Glutamatergic neuron (in vitro differentiated cells): ENCODE measurements at places on chromosomes 4 and X.

GRCh38 chrX:100643212-100643611 lies 787 bp upstream of the SRPX2 start:
- DNase-seq = no peak

GRCh38 chrX:106921637-106922036 lies 1.4 kb downstream of the CLDN2 start:
- no peak for DNase-seq

DNA sequence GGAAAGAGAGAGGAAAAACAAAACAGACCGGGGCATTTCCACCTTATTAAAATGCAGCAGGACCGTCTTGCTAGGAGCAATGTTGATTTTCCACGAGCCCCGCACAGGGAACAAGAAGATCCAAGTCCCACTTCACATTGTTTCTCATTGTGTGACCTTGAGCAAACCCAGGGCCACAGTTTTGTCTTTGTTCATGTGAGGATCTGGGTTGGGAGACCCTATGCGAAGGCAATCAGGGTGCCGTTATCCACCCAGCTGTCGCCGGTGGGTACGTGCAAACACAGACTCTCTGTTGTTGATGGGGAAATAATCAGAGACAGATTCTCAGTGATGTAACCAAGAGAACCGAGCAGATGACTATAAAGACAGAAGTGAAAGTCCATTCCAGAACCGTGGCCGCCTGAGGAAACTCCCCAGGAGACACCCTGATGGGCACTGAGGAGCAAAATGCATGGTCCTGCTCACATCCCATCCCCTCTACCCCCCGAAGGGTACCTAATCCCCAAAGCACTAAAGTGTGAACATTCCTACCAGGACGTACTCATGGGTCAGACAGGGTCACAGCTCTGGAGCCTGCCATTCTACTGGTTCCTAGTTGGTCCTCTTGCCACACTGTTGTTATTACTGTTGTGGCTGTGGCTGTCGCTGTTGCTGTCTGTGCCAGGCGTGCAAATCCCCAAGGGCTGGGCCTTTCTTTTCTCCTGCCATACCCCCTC lies 102.7 kb upstream of the RBPJ start:
- DNase-seq = no peak

- no peak for DNase-seq
These were observed 90.1 kb downstream of the CEP44 start for GRCh38 chr4:174373821-174374220.

DNA sequence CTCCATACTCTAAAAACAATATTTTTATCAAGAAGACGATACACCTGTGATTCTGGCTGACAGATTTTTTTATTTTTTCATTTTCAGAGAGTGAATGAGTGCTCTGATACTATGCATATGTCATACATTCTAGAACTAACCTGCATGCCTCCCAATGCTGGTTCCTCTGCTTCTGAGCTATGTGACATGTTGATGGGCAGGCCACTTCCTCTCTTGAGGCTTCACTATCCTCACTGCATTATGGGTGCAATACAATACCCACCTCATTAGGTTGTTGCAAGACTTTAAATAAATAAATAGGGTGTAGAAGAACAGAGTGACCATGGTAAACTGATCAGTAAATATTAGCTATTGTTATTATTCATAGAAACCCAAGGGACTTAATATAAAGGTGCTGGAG lies 408.3 kb downstream of the HNRNPD start:
- DNase-seq = no peak

- DNase-seq = no peak
These were observed 202.2 kb upstream of the ETNPPL start for GRCh38 chr4:108965016-108965415.

GRCh38 chr4:11259837-11260236 lies 168.9 kb downstream of the HS3ST1 start:
- DNase-seq = no peak

DNA sequence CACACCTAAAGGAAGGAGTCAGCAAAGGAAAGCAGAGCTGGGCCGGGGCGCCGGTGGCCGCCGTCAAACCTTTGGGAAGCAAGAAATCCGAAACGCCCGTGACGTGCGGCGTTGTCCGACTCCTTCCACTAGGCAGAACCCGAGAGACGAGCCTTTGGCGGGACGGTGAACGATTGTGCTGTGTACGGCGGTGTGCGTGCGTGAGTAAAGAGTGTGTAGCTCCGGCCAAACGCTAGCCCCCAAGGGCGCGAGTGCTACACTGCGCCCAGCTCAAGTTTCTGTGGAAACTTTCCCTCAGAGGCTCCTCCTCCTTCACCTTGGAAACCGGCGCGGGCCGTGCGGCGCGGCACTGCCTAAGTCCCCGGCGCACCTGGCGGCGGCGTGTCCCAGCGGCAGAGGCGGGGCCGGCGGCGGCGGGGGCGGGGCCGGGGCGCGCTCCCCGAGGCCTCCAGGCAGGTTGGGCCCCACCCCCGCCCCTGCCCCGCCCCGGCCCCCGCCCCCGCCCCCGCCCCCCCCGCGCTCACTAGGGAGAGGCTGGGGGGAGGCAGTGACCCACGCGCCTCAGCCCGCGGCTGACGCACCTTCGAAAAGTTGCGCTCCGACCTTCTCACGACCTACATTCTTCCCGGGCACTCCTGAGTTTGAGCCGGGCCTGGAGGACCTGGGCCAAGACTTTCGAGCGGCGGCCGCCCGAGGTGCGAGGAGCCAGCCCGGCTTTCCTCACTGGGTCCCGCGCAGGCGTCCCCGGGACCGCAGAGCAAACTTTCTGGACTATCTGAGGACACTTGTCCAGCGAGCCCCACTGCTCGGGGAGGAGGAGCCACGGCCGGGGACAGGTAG lies at the start of gene FHIP1A:
Gene FHIP1A (plus strand): TSS at position 547 of the 840 bp plus-strand sequence. CDS start 157,084 bp downstream, outside the sequence.
- DNase-seq = peak; percentile 42

DNA sequence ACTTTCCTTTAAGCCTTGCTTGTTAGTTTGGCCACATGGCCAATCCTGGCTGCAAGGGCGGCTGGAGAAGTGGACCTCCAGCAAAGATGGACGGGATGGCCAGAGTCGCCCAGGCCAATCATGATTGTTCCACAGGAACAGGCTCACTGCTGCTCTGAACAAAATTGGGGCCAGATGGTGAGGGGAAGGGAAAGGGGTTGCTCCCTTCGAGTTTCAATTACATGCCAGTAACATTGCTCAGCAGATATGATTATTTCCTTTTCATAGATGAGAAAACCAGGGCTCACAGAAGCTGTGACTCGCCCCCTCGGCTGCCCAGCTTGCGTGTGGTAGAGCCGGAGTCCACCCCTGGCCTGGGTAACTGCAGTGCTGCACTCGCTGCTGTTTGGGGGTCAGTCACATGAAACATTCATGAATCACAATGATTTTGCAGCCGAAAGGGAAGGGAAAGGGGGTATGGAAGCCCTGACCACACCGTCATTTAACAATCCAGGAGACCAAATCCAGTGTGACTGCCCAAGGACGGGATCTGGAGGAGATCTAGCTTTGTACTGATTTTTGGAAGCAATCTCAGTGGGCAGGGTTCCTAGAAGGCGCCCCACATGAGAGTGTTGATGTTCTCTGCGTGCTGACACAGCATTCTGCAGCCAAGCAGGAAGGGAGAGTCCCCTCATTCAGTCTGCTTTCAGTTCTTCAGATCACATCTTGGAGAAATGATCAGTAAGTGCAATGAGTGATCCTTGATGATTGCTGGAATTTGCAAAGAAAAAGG lies 77.3 kb upstream of the MSX1 start:
- DNase-seq = no peak

DNA sequence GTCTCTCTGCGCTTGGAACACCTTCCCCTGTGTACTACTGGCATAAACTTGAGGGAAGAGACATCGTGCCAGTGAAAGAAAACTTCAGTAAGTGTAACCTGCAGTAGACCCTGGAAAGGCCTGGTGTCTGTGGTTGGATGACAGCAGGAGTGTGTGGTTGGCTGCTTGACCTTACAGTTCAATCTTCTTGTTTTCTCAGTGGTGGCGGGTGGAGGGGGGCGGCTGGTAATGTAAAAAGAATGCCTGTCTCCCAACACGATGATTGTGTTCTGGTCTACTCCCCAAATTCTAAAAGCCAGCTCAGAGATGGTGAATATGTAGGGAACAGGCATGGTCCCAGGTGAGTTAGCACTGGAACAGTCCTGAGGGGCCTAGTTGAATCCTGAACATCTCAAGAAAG lies 18.6 kb downstream of the PSMD10 start:
- no peak for DNase-seq

DNA sequence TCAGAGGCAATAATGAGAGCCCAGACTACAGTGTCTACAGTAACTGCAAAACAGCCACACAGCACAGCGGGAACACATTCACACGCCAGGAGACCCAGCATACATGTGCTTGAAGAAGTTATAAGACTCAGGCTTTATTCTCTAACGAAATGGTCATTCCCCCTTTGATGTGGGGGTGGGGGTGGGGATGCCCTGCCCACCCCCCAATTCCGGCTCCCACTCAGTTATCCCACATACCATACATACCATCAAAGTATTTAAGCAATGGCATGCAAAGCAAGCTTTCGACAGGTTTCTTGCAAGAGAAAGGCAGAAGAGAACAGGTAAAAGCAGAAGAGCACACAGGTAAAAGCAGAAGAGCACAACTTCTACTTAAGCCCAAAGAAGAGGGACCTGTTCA lies 3.6 kb downstream of the MECP2 start:
- no peak for DNase-seq

DNA sequence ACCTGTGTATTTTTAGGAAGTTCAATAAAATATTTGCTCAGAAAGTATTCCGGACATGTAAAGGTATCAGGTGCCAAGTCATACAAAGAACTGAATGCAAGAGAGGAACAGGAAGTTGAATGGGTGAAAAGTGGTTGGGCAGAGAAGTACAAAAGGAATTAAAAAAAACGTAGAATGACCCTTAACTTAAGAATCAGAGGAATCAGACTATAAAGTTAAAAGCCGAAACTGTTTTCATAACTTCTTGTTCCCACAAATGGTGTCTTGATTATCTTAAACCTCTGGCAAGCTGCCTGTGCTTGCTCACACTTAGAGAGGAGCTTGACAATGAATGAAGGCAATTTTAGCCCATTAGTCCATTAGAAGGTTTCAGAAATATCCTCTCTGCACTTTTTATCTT lies 81.6 kb upstream of the HHIP start:
- no peak for DNase-seq

GRCh38 chrX:124274438-124275181 lies 57.9 kb upstream of the TEX13D start:
- DNase-seq = peak; percentile 17

GRCh38 chrX:81708487-81708886 lies 506.6 kb downstream of the SH3BGRL start:
- no peak for DNase-seq

DNA sequence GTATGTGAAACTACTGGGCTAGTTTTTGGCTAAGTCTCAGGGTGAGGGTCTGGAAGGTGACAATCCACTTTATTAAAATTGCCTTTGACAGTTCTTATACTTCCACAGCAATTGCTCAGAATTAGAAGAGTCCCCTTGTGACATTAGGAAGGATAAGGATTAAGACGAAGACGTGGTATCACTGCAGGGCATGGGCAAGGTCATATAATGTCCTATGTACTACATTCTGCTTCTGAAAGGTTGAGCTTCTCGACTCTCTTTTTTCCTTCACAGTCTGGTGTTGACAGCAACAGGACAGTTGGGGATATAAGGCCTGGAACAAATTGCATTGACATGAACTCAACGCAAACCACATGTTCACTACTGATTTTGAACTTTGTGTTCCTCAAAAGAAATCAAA lies 40.9 kb upstream of the PRDM5 start:
- DNase-seq = no peak
